ENCODE measurements at places on chromosomes 4 and X.

DNA sequence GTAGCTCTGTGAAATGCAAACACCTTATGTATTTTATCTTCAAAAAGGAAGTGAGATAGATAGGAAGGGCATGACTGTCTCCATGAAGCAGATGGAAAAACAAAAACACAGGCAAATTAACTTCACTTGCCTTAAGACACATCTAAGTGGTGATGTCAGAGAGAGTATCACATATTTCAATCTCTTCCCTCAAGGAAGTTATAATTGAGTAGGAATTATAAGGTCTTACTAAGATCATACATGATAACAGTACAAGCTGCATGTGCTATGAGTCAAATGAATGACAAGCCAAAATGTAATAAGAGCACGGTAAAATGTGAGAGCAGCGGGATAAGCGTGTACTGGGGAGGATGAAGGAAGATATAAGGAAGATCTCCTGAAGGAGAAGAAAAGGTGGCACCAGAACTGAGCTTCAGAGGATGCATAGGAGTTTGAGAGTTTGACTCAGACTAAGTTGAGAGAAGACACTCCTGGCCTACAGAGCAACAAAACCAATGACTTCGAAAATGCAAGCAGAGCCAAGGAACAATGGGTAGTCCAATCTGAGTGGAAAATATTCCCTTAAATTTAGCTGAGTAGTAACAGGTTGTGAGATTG lies 43.3 kb upstream of the GALNT7 start:
- DNase-seq: no peak

GRCh38 chrX:29636331-29636730 lies 579.0 kb upstream of the MAGEB2 start:
- DNase-seq: no peak

DNA sequence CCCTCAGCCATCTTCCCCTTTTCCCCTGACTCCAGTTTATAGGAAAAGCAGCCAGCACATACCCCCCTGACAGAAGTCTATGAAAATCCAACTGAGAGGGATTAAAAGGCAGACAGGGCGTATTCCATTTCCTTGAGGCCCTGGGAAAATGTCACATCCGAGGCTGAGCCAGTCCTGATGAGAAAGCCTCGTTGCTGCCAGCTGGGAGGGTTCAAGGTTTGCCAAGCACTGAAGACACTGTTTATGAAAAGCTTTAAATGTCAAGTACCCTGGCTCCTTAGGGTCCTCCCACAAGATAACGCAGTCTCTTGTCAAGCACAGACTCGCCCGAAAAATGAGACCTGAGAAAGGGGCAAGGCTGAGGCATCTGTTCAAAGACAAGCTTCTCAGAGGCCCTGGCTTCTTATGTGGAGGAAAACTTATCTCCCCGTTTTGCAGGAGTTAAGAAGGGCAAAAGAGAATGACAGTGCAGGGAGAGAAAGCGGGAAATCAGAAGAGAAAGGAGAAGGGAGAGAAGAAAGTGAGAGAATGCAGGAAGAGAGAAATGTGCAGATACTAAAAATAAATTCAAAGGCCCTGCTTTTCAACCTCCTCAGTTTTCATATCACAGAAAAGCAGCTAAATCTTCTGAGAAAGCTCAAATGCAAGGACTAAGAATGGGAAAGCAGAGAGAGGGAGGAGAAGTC lies 44.7 kb downstream of the SCD5 start:
- no peak for DNase-seq

DNA sequence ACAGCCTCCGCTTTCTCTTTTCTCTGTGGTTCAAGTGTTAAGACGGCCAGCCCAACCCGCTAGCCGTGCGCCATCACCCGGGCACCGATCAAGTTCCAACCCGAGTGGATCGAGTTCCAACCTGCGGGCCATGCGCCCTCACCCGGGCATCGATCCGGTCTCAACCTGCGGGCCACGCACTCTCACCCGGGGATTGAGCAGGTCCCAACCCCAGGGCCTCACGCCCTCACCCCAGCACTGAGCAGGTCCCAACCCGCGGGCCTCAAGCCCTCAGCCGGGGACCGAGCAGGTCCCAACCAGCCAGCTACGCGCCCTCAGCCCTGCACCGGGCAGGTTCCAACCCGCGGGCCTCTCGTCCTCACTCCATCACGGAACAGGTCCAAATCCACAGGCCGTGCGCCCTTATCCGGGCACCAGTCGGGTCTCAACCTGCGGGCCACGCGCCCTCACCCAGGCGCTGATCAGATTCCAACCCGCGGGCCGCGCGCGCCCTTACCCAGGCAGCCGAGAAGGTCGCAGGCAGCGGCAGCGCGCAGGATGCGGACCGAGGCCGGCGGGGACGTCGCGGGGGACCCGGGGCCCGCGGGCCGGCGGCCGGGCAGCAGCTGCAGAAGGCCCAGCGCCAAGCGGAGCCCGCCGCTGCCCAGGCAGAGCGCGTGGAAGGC lies 443 bp downstream of the GPR143 start:
- no peak for DNase-seq

- DNase-seq: no peak
These were observed 111.9 kb downstream of the SORBS2 start for GRCh38 chr4:185700048-185700447.

GRCh38 chrX:781224-782204 lies 150.9 kb downstream of the SHOX start:
- DNase-seq: no peak

DNA sequence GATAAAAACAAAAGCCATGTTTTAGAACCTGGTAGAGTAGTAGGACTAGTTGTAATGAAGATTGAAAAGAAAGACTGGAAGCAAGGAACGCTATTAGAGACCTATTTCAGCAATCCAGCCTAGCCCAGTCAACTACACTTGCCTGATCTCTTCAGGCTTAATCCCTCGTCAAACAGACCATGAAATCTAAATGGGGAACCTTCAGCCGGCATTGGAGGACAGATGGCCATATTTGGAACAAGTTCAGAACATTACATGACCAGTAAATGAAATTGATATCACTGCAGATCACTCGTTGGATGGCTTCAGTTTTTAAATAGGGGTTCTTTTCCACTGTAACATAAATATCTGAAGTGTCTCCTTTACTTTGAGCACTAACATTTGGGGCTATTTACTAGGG lies 84.8 kb upstream of the WDR44 start:
- DNase-seq: no peak

- DNase-seq: peak; percentile 64
These were observed 21.4 kb upstream of the NOX1 start for GRCh38 chrX:100895365-100896075.

GRCh38 chrX:3526071-3526470 lies 179.6 kb upstream of the MXRA5 start:
- no peak for DNase-seq

GRCh38 chr4:41257906-41258305 lies 1.2 kb downstream of the UCHL1 start:
- no peak for DNase-seq

- DNase-seq: peak; percentile 81
These were observed 2.1 kb downstream of the PLCXD1 start for GRCh38 chrX:283115-283845.

GRCh38 chrX:17621566-17622270 lies 115.6 kb upstream of the SCML1 start:
- DNase-seq: no peak

- DNase-seq: no peak
These were observed 31.4 kb upstream of the MBNL3 start for GRCh38 chrX:132520213-132520612.

DNA sequence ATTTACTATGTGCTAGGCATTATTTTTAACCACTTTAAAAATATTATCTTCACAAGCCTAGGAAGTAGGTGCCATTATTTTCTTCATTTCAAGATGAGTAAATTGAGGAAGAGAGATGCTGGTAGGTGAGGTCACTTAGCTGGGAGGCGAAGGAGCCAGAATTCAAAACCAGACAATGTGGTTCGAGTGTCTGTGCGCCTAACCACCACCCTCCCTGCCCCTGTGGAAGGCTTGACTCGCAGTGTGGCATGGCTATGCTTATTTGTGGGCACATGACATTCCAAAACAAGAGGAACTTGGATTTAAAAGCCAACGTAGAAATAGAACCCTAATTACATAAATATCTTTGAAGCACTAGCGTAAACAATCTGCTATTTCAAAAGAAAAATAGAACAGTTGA lies 226.6 kb upstream of the PITX2 start:
- no peak for DNase-seq

GRCh38 chrX:18194688-18195087 lies 26.0 kb downstream of the BEND2 start:
- DNase-seq: no peak

- no peak for DNase-seq
These were observed 238.7 kb downstream of the DHRSX start for GRCh38 chrX:2261831-2262667.

GRCh38 chr4:77001907-77002306 lies 52.4 kb downstream of the SEPTIN11 start:
- no peak for DNase-seq

DNA sequence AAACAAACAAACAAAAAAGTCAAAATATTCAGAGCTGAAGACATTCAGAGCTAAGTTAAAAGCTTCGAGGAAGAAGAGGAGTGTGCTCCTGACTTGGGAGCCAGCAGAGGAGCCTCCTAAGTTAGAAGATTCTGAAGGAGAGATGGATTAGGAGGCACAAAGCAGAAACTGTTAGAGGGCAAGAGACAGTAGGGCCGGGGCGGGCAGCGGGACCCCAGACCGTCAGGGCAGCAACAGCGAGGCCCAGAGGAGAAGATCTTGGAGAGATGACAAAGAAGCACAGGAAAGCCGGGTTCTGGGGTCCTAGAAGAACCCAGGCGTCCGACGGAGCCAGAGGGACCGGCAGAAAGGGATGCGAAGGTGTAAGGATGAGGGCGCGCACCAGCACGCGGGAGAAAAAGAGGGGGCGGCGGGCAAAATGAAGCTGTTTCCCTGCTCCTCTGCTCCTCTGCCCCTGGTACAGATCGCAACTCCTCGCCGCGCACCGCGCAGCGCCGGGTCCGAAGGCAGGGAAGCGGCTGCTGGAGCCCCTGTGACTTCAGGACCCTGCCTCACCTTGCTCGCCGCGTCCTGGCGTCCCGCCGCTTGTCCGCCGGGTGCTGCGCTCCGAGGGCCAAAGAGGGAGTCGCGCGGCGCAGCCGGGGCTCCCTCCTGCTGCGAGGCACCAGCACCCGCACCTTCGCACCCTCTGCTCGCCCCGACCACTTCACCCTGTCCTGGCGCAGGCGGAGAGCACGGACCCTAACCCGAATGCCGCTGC lies 477 bp downstream of the KLHL13 start:
- DNase-seq: no peak

DNA sequence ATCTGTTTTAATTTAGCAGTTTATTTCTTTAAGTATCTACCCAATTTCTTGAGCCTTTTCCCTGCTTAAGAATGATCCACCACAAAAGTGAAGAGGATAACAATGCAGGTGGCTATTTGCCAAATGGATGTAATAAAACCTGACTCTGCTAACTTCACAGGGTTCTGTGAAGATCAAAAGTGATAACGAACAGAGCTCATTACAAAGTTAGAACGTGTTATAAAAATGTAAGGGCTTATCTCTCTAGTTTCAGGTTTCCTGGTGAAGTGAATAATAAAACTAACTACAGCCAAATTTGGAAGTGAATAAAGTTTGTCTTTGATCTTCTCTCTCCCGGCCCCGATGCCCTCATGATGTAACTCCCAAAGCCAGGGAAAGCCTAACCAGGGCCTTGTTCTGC lies 497.9 kb downstream of the SMARCA1 start:
- peak; percentile 19 for DNase-seq

DNA sequence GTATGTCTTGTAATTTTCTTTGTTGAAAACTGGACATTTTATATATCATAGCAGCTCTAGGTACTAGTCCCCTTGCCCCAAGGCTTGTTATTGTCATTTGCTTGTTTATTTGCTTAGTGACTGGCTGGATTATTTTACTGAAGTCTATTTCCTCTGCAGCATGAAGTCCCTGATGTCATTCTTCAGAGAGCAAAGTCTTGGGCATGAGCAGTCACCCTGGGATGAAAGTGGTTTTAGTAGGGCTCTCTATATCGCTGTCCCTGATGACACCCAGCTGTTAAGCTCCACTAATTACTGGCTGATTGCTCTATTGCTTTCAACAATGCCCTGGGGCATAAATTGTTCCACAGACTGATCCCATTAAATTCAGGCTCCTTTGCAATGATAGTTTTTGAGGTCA lies 113.5 kb upstream of the USP9X start:
- no peak for DNase-seq

DNA sequence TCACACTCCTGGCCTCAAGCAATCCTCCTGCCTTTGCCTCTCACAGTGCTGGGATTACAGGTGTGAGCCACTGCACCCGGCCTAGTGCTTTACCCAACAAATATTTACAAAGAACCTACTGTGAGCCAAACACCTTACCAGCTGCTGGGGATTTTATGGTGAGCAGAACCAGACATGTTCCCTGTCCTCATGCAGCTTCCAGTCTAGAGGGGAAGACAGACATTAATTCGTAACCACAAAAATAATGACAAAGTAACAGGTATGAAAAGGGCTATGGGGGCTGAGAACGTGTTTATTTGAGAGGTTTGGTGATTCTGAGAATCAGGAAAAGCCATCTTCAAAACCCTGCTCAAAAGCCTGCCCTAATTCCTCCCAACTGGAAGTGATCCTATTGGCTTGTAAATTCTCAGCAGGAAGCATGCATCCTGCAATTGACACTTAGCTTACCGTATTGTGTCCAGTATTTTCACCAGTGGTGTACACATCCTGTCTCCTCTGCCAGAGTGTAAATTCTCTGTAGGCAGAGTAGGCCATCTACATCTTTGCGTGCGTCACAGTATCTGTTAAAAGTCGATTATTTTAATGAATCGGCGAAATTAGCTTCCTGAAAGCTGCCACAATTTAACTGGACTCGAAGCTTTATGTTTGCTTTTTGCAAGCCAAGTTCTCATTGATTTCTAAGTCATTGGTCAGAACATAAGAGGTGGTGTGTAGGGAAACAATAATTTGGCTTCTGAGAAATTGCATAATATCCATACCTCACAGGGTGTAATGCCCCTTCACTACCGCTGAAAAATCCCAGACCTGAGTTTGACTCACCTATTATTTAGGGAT lies 67.0 kb downstream of the TMEM156 start:
- no peak for DNase-seq

GRCh38 chrX:136496186-136496763 lies 1.1 kb upstream of the HTATSF1 start:
- DNase-seq: no peak

- peak; percentile 19 for DNase-seq
These were observed 758 bp downstream of the IQSEC2 start for GRCh38 chrX:53280331-53281320.

Measured in HT-29 (cell line).